ENCODE measurements at places on chromosomes 4 and X.

GRCh38 chr4:56698329-56698728, 17.2 kb upstream of the HOPX start:
- DNase-seq, result peak; percentile 14

- DNase-seq, result no peak
These were observed 204.3 kb upstream of the TLL1 start for GRCh38 chr4:165668694-165669093.

DNA sequence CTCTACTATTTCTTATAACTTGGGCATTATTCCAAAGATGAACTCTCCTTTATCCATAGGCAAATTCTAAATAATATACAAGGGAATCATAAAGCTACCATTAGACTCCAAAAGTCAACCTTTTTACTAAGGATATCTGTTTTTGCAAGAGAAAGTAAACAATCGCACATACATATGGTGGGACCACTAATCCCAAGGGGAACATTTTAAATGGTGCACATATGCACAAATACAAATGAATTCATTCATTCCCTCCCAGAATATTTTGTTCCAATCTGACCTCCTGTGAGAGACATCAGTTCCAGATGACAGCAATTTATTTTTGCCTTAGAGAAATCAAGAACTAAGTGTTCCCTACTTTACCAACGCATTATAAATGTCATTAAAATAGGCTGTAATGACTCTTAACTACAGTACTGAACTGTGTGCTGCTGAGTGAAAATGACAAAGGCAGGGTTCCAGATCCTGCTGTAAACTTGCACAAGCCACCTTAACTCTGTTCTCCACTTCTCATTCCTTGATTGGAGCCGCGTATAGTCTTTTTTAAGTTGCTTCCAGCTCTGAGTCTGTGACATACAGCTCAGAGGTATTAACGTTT, 2.0 kb downstream of the DHX15 start:
- no peak for DNase-seq

GRCh38 chr4:7933651-7934510, 5.8 kb downstream of the AFAP1 start:
- no peak for DNase-seq

DNA sequence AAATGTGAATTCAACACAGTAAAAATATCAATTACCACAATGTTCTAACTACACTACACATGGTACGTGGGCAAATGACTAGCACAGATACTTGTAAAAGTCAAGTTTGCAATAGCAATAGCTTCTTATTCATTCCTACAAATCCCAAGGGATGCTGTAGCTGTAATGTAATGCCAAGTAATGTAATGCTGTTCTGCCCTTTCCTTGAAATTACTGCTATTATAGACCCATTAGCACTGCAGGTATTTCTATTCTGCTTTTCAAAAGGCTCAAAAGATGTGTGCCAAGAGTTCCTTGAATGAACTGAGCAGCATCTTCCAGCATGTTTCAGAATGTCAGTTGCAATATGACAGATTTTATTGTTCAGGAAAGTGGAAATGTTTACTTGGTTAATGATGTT, 129.9 kb upstream of the BANK1 start:
- no peak for DNase-seq

DNA sequence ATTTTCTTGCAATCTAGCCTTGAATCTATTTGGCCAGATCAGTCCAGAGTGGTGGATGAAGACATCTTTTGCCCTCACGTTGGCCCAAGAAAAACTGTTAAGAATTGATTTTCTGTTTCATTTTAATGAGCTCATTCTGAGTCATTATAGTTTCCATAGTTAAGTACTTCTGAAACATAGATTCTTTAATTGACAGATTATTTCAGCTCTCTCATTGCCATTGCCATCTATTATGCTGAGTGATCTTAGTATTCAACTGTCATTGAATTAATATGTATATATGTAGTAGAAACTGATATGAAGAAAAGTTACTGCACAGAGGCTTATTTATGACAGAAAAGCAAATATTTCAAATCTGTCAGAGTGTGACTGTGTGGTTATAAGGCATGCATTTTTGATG, 45.5 kb upstream of the PPP1R2C start:
- DNase-seq, result no peak

- no peak for DNase-seq
These were observed 98.1 kb downstream of the MMRN1 start for GRCh38 chr4:89992744-89993143.

- DNase-seq, result no peak
These were observed 147.9 kb upstream of the NEIL3 start for GRCh38 chr4:177161781-177162180.

GRCh38 chr4:167578906-167579305, 344.6 kb upstream of the SPOCK3 start:
- DNase-seq, result no peak

DNA sequence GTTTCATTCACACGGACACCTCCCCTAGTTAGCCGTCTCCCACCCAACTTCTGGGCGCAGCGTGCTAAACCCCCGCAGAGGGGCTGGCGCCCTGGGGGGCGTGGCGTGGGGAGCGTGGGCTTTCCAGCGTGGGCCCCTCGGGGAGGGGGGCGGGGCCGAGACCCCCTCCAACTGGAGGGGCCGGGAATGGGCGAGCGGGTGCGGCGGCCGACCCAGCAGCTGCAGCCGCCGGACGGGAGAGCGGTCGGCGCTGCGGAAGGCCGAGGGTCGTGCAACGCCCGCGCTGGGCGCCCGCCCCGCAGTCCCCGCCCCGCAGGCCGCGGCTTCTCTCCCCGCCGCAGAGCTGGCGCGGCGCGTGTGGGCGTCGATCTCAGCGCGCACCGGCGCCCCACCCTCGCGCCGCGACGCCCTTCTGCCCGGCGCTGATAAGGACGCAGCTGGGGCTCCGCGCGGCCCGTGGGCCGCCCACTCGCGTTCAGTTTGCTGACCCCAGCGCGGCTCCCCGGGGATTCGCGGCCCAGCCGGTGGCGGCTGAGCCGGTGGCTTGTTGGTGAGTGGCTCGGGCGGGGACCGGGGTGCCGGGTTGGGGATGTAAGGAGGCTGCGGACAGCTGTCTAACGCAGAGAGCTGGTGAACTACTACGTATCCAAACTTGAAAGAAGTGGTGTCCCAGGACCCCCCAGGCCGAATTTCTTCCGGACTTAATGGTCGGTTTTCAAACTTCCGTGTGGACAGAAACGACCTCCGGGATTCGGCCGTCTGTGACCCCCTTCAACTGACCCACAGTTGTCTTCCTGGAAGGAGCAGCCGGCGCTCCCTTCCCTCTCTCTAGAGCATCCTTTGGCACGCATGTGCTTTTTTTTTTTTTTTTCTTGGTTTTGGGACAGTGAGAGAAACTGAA, 1.5 kb downstream of the FHDC1 start:
- no peak for DNase-seq

DNA sequence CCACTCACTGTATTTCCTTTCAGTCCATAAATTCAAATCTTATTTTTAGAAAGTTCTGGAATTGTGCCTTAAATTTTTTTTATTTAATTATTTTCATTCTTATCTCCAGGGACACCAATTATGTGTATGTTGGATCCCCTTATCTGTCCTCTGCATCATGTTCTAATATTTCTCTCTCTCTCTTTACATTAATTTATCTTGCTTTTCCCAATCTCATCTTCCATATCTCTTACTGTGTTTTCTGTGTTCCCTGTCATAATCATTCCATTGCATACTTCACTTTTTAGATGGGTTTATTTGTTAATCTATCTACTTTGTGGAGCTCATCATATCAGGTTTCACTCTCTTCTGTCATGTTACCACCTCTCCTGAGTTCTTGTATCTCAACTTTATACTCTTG, 37.4 kb downstream of the PPP2R2C start:
- no peak for DNase-seq

GRCh38 chr4:8898419-8898818, 26.8 kb upstream of the HMX1 start:
- DNase-seq, result no peak

DNA sequence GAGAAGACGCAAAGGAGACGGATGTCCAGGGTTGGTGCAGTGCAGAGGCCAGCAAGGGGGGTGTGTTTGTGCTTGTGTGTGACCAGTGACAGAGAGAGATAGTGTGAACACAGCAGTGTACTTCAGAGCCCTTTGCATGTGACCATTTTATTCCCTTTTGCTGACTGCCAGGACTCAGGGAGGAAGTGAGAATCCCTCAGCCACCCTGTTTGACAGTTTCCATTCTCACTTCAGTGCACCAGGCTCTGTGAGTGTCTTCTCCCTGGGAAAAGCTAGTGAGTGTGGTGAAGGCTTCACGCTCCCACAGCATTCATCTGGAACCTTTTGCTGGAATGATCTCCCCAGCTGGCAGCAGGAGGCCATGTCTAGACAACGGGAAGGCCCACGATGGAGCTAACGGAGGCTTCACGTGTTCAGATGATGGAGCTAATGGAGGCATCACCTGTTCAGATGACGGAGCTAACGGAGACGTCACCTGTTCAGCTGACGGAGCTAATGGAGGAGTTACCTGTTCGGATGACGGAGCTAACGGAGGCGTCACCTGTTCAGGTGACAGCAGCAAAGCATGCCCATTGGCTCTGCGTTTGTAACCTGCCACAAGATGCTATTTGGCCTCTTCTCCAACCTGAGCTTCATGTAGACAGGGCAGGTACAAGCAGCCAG, 195.4 kb downstream of the AFAP1 start:
- no peak for DNase-seq

GRCh38 chr4:88291003-88291402, 6.6 kb upstream of the PPM1K start:
- no peak for DNase-seq

DNA sequence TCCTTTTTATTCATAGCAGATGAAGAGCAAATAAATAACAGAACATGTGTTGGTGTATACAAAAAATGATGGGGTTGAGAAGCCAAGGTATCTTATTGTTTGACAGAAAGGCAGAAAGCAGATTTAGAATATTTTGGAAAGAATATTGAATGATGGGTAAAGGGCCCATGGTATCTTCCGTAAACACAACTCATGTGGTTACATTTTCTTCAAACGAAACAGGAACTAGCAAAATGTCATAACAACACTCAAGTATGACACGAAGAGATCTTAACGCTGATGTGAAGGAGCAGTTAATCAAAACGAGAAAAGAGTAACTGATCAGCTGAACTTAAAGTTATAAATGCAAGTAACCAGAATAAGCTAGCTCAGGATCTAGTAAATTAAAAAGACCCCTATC, 195.7 kb upstream of the GK2 start:
- DNase-seq, result no peak

GRCh38 chr4:3291969-3292570, 751 bp upstream of the RGS12 start:
- DNase-seq, result no peak

GRCh38 chr4:108172231-108172752, 3.6 kb upstream of the LEF1 start:
- no peak for DNase-seq

DNA sequence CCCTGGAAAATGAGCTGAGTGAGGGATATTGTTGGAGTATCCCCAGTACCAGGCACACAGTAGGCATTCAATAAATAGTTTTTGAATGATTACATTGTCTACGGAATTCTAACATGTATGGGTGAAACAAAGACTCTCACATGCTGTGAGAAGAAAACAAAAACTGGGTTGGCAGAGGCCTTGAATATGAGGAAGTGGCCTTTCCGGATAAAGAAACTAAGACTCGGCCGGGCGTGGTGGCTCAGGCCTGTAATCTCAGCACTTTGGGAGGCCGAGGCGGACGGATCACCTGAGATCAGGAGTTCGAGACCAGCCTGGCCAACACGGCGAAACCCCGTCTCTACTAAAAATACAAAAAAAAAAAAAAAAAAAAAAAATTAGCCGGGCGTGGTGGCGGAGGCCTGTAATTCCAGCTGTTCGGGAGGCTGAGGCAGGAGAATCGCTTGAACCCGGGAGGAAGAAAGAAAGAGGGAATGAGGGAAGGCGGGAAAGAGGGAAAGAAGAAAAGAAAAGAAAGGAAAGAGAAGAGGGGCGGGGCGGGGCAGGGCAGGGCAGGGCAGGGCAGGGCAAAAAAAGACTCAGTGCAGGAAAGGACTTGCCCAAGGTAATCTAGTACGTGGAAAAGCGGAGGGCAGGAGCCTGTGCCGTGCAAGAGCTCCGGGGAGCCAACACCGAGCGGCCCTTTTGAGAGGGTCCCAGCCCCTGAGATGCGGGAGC, 689 bp upstream of the TMA16 start:
- DNase-seq, result no peak

DNA sequence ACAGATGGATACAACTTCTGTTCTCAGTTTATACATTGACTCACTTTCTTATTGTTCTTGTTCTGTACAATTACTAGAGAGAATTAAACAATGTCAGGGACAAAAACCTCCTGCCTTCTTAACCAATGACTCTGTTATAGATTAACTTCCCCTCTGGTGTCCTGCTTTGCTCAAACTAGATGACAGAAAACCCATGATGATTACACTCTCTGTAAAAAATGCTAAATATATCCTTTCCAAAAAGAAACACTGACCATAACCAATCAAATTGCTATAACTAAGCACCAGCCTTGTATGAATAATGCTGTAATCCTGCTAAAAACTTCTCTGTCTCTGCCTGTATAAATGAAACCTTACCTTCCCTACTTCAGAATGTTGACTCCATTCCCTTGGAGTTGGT, 29.8 kb upstream of the IL13RA2 start:
- no peak for DNase-seq

- no peak for DNase-seq
These were observed 102.2 kb downstream of the SEL1L3 start for GRCh38 chr4:25760518-25761157.

DNA sequence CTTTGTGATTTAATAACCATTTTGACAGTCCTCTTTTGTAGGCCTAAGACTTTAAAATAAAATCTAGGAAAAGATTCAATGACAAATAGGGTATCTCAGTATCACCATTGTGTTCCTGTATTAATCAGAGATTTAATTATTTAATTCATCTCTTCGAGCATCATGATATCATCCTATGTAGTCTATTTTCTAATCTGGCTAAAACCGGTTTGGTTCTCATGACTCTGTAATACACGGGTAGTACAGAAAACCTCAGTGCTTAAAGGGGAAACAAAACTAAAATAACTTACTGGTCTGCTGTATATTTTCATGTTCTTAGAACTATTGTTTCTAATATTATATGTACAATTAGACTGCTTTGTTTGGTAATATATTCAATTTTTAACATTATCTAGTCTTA, 23.7 kb upstream of the FBXW7 start:
- no peak for DNase-seq

- no peak for DNase-seq
These were observed 4.8 kb downstream of the PDGFC start for GRCh38 chr4:156966836-156967235.

GRCh38 chrX:38893441-38893840, 92.2 kb downstream of the MID1IP1 start:
- no peak for DNase-seq

DNA sequence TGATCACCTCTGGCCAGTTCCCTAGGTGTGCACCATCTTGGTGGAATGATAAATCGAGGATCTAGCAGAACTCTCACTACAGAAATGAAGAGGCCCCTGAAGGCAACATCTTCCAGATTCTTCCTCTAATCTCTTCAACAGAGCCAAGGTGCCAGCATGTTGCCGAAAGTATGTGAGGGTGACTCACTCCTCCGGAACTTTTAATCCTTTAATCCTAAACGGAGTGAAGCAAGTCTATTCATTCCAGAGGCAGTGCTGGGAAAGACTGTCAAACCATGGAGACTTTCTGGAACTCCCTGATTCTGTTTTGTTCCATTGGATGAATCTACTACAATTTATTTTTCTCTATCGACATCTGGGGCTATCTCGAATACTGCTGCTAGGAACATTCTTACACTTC, 68.7 kb downstream of the SUPT20HL2 start:
- DNase-seq, result no peak

GRCh38 chr4:86450861-86451260, 91.0 kb upstream of the MAPK10 start:
- DNase-seq, result no peak

- no peak for DNase-seq
These were observed 187.0 kb upstream of the RBPJ start for GRCh38 chr4:26133840-26134239.

Data from AG04449 (cell line).